Lower leg skin (tissue), 4 donors: ENCODE measurements at places on chromosomes 1 and 21.

- no peak for DNase-seq
These were observed 459.3 kb upstream of the ADAMTS5 start for GRCh38 chr21:27426196-27426595.

DNA sequence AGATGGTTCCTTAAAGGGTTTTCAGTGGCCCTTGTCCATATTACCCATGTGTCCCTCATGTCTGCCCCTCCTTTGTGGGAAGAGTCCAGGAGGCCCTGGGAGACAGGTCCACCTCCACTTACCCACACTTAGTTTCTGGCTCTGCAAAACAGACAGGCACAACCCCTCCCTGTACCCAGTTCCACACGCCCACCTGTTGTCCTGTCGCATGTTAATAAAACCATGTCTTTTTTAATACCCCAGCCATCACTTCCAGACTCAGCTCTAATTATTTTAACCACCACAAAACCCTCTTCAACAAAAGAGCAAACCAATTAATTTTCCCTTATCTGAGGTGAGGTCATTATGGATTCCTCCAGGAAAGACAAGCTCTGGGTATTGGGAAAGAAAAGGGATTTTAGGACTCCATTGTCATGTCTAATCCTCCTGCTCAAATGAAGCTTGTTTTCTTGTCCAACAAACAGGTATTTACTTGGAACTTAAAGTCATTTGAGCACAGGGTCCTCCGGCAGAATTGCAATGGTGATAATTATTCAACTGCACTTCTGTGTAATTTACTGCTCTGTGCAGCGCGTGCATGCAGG lies 68.9 kb downstream of the CCDC185 start:
- no peak for DNase-seq

DNA sequence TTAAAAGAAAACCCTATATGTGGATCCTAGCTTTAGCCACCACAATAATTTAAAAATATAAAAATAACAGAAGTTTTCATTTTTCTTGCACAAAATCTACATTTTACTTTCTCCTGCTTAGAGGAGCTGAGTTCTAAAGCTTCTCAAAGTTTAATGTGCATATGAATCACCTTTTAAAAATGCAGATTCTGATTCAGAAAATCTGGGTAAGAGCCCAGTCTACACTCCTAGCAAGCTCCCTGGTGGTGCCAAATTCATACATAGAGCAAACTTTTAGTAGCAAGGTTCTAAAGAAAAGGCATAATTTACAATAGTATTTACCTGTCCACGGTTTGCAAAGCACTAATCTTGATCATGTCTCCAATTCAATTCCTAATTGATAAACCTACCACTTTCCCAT lies 19.3 kb downstream of the RSBN1 start:
- no peak for DNase-seq

DNA sequence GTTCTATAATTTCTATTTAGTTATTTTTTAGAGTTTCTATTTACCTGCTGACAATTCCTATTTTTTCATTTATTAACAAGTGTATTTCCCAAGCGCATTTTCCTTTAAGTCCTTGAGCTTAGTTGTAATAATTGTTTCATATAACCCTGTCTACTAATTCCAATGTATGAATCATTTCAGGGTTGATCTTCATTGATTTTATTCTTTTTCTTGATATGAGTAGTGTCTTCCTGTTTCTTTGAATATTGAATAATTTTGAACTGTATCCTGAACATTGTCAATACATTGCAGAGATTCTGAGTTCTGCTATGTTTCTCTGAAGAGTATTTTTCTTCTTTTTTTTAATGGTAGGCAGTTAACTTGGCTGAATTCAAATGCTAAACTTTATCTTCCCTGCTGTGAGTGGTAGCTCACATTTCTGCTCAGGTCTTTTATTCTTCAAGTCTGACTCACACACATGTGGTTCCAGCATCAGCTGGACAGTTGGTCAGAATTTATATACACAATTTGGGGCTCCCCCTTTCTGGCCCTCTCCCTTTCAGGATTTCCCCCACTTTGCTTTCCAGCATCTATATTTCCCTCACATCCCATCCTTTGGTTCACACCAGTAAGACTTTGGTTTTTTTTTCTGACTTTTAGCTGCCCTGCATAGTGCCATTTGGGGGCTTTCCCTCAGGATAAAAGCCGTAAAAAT lies 54.4 kb upstream of the WDR26 start:
- no peak for DNase-seq

DNA sequence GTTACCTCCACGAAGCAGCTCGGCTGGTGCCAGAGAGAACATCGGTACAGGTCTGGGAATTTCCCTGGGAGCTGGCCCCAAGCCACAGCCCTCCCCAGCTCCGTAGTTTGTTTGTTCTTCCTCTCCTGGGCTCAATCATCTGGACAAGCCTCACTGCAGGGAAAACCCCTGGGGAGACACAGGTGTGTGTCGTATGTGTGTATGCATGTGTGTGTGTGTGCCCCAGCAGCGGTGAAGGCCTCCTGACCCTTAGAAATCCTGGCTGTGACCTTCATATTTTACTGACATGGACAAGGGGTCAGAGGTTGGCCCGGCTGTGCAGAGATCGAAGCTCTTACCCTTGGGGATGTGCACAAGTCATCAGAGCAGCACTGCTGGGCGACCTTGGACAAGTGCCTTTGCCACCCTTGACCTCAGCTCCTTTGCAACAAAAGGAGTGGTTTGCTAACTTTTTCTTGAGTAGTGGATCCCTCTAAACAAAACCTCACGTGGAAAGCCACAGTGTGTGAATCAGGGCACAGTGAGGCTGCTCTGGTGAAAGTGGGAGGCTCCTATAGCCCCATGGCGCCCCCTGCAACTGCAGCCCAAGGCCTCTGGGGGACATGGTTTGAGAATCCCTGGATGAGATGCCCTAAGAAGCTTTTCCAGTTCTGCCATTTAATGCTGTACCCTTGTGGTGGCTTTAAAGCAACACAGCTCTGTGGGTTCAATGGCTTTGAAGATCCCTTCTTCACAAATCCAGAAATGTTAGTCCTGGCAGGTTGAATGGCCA lies 12.3 kb upstream of the IL22RA1 start:
- peak; percentile 67 for DNase-seq

GRCh38 chr1:247456914-247457639 lies 827 bp downstream of the OR2B11 start:
- DNase-seq, result no peak

DNA sequence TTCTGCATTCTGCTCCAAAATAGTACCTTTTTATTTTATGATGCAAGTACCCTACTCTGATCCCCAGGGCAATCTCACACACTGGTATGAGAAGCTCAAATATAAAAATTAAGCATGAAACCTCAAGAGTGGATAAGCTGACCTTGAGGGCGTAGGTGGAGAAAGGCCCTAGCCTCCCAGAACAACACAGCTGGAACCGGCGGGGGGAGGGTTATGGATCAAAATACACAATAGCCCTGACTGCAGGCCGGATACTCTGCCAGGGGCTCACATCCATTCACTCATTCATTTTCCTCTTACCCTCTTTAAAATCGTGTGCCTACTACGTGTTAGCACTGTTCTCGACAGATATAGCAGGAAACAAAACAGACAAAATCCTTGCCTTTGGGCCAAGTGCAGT lies 32.8 kb upstream of the ECE1 start:
- DNase-seq, result no peak

GRCh38 chr1:159979257-159979656 lies 25.2 kb upstream of the SLAMF9 start:
- DNase-seq, result no peak

GRCh38 chr1:61079898-61080336 lies 2.4 kb upstream of the NFIA start:
- DNase-seq, result peak; percentile 86

DNA sequence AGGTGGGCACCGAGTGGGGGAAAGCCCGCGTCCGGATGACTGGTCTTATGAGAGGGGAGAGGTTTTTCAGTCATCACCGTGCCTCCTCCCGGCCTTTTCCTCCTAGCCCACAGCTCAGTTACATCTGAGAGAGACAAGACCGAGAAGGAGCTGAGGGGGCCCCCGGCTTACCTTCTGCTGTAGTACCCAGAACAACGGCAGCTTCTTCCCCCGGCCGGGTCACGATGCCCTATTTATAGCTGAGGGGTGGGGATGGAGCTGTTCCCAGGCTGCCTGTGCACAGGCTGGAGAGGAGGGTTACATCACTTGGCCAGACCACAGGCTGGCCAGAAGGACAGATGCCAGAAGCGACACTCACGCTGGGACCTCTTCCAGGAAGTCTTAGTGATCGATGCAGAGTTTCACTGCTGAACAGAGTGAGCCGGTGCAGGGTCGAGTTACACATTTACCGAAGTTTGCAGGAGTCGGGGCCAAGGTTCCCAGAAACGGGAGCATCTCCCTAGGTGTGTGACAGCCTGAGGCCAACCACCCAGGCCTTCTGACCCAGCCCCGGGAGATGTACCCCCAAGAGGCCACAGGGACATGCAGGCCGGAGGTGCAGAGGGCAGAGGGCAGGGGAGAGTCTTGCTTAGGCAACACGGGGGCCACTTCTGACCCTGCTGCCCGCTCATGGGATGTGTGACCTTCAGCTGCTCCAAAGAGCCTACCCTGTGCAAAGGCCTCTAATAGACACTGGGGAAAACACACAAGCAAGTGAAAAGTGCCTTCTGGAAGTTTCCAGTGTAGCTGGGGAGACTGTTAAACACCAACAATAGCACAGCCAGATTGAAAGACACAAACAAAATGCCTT lies at the start of gene AGT:
TSS of gene AGT (minus strand) at position 208 of the 850 bp plus-strand sequence. CDS start 3,299 bp downstream, outside the sequence.
- peak; percentile 42 for DNase-seq

DNA sequence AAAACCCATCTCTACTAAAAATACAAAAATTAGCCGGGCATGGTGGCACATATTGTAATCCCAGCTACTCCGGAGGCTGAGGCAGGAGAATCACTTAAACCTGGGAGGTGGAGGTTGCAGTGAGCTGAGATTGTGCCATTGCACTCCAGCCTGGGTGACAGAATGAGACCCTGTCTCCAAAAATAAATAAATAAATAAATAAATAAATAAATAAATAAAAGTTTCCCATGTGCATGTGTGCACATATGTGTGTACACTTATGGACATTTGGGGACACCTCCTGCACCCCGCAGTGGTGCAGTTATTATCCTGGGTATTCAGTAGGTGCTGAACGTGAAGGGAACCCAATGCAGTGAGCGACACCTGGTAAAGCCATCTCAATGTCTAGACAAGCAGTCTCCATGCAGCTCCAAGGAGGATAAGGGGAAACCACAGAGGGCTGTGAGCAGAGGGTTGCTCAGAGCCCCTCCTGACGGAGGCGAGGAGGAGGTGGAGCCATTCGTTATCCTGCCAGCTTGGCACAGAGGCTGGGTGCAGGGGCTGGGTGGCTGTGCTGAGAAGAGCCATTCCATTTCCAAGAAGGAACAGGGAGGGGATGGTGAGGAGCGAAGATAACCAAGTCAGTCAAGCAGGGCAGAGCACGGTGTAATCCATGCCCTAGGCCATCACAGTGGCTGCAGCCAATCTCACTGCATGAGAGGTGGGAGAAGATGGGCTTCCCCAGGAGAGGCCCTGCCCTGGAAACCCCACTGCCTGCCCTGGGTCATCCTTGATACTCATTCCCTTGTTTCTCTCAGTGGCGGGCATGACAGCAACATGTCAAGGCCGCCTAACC lies 25.6 kb downstream of the UBIAD1 start:
- DNase-seq, result no peak

DNA sequence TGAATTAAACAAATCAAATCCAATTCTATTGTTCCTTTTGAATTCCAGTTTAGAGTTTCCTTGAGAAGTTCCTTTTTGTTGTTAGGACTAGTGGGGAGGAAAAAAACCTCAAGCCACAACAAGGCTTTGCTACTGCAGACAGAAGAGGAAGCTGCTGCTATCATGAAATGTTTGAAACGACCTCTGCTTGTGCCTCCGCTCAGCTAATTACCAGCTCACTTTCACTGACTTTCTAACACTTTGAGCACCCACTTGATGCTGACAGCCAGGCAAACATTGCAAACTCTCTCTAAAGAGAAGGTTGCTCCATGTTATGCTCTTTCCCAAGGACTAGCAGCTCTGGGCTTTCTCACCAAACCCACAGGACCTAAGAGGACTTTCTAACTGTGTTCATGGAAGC lies 203.9 kb upstream of the PROX1 start:
- DNase-seq, result no peak

- no peak for DNase-seq
These were observed 33.2 kb downstream of the KCNK1 start for GRCh38 chr1:233647073-233647472.

- no peak for DNase-seq
These were observed 1.5 kb downstream of the RPS6KA1 start for GRCh38 chr1:26530895-26531598.

- peak; percentile 31 for DNase-seq
These were observed 44.5 kb downstream of the B3GALT5 start for GRCh38 chr21:39657091-39657689.

DNA sequence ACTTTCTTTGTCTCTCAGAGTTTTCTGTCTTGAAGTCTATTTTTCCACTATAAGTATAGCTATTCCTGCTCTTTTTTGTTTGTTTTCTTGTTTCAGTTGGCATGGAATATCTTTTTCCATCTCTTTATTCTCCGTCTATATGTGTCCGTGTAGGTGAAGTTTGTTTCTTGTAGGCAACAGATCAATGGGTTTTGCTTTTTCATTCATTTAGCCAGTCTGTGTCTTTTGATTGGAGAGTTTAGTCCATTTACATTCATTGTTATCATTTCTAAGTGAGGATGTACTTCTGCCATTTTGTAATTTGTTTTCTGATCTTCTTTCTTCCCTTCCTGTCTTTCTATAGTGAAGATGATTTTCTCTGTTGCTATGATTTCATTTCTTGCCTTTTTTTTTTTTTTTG lies 132.5 kb upstream of the GPR52 start:
- DNase-seq, result no peak

- DNase-seq, result no peak
These were observed 27.8 kb upstream of the NFASC start for GRCh38 chr1:204842892-204843291.

GRCh38 chr1:159300146-159300545 lies 2.0 kb upstream of the FCER1A start:
- DNase-seq, result no peak

DNA sequence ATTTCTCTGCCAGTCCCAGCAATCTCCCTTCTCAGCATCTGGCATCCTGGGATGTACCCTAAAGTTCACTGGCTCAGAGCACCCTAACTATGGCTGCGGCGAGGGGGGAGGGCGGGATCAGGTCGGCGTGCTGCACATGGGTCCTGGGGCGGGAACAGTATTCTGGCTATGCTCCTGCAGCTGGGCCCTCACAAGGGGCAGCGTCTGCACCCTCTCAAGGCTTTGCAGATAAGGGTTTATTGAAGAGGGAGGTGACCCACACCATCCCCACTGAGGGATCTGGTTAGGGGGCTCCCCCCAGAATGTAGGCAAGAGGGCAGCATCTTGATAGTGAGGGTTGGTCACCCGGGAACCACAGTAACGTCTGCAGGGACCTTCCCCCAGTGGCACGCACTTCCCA lies 44.9 kb upstream of the PCBP3 start:
- no peak for DNase-seq

GRCh38 chr1:50393522-50394120 lies 29.6 kb downstream of the DMRTA2 start:
- no peak for DNase-seq

DNA sequence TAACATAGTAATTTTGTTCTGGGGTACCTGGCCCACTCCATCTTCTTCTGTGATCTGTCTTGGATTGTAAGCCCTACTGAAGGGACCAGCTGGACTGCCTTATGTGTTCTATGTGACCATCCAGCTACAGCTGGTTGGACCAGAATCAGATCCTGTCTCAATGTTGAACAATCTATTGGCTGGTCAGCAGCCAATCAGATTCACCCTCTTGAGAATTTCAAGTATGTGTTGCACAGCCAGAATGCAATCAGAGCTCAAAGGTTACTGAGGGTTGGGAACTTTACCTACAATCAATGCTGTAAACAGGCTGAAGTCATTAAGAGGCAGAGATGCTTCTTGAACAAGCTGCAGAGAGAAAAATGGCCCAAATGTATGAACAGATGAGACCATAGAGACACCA lies 61.9 kb downstream of the KCNC4 start:
- no peak for DNase-seq
